Mucosa of gallbladder (tissue), 1 donor: ENCODE measurements at places on chromosomes 1 and 21.

GRCh38 chr21:44300262-44300959, 558 bp downstream of the PFKL start:
- DNase-seq, result peak; percentile 77

- DNase-seq, result no peak
These were observed 259.0 kb upstream of the FOXD3 start for GRCh38 chr1:63063367-63063766.

GRCh38 chr1:194846488-194846887, 1660.1 kb upstream of the B3GALT2 start:
- DNase-seq, result no peak

DNA sequence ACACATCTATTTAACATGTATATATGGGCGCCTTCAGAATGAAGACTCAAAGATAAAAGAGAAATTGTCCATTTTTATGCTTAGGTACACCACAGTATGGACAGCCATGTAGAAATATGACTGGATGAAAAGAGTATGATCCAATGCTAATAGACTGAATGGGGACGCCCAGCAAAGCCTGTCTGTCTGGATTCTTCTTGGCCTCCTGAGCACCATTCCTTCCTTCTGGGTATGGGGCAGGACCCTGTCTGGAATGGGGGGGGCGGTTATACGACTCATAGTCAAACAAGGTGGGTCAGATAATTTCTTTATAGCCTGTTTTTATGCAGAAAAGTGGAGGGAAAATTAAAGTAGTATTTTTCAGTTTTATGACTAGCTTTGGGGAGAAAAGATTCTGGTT, 81.2 kb upstream of the ABCD3 start:
- no peak for DNase-seq

DNA sequence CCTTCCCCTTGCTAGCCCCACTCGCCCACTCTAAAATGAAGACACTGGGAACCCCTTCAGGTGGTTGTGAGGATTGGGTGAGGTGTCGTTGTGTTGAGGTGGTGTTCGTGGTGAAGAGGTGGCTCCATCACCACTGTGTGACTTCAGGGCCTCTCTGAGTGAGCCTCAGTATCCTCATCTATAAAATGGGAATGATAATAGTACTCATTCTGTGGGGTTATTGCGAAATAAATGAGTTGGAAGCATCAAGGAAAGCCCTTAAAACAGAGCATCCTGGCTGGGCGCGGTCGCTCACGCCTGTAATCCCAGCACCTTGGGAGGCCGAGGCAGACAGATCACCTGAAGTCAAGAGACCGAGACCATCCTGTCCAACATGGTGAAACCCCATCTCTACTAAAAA, 6.7 kb upstream of the MARCKSL1 start:
- DNase-seq, result no peak

GRCh38 chr1:64882574-64883255, 83.6 kb downstream of the JAK1 start:
- DNase-seq, result no peak

DNA sequence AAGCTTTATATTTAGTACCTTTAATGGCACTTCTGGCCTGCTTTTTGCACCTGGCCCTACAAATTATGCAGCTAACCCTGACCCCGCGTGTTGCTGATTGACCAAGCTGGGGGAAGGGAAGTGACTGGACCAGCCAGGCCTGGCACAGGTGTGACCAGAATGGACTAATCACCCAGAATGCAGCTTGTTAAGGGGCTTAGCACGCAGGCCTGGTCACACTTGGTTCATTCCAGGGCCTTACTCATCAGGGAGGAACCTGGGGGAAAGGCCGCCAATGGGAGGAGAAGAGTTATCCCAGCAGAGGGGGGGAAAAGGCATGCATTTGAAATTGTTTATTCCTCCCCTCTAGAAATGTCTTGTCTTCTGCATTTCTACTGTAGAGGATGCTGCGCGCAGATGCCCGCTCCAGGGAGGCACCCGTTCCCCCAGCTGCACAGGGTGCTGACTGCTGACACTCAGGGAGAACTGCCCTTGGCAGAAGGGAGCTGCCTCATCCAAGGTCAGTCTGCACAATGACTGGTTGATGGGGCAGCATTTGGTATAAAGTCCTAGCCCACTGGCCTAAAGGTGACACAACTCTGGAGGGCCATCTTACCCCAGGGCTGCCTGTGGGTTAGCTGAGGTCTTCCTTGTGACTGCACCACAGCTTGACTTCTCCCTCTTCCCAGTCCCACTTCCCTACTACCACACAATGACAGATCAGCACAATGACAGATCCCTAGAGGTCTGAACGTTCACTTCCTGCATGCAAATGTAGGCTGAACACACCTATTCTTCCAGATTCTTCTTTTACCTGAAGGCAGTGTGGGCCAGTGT, 29.0 kb downstream of the DHCR24 start:
- no peak for DNase-seq

GRCh38 chr1:31576743-31577455, 584 bp downstream of the TINAGL1 start:
- peak; percentile 10 for DNase-seq
